ENCODE measurements at places on chromosomes 1 and 21.

- no peak for DNase-seq
Measured at GRCh38 chr1:16018308-16018707, 465 bp upstream of the HSPB7 start.

- DNase-seq = no peak
Measured at GRCh38 chr1:177282976-177283375, 112.2 kb downstream of the BRINP2 start.

- DNase-seq = peak; percentile 27
Measured at GRCh38 chr1:21082073-21082472, 94.6 kb downstream of the EIF4G3 start.

- peak; percentile 35 for DNase-seq
Measured at GRCh38 chr1:56578138-56578962, 1.0 kb downstream of the PLPP3 start.

DNA sequence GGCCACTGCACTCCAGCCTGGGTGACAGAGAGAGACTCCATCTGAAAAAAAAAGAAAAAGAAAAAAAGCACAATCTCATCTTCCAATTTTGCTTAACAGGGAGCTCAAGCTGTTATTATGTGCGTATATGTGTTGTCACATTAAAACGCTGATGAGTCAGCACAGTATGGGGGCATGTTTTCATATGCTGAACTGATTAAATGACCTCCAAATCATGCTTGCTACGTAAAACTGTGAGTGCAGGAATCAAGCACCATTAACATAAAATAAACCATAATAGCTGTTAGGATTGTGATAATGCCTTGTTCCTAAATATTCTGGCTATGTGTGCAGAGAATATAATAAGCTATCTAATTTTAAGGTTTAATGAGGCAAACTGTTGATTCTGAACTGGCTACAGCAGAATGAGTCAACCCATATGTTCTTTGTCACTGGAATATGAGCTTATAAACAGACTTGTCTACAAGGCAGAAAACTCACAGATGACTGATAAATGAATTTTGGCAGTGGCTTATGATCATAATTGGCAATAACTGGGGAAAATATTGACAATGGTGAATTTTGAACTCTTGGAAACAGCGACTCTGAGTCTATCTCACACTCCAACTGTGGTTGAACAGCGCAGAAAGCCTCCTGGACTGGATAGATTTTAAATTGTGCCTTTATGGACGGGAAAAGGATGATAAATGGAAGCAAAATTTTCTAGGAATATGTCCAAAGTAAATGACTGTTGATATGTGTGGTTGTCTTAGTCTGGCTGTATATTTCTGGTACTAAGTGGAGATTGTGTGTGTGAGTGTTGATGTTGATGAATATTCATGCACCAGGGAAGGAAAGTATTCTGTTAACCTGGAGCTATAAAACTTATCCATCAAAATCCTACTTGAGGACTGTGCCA is 75.5 kb downstream of the VCAM1 start:
- DNase-seq = peak; percentile 76

DNA sequence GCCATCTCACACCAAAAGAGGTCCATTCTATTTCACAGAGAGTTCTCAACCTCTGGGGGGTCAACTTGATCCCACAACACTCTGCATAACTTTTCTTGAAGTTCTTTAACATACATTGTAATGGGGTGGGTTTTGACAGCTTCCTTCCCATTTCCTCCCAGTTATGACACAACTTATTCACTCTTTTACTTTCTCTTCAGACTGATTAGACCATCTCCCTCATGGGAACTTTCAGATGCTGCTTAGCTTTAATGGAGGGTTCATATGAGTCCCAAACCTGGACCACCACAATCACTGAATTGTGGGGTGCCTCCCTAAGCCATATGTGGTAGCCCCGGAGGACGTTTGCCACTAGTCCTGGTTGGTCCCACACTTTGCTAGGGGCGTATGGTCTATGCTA is 28.3 kb upstream of the KCNJ15 start:
- DNase-seq = no peak

DNA sequence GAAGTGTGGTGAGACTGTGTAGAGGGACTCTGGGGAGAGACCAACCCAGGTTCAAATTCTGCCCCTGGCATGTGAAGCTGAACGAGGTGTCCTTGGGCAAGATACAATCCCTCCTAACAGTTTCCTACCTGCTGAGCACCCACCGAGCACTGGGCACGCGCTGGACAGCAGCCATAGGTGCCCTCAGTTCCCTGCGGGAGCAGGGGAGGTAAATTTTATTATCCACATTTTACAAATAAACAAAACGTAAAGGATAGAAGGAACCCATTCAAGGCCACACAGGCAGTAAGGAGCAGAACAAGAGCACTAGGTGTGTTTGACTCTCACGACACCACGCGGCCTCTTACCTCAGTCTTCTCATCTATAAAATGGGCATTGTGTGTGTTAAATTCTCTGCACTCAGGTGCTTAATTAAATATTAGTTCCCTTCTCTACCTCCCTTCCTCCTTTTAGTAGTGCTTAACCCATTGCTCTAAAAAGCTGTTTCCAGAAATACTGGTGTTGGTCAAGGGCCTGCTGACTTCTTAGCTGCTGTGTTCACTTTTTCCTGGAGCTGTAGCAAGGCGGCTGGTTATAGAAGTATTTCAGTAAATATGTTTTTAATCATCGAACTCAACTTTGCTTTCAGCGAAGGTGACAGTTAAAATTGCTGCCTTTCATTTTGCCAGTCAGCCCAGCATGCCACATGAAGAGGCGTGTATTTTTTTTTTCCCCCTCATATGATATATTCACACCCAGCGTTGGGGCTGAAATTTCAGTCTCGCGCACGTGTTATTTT is 41.6 kb downstream of the PGBD5 start:
- no peak for DNase-seq

DNA sequence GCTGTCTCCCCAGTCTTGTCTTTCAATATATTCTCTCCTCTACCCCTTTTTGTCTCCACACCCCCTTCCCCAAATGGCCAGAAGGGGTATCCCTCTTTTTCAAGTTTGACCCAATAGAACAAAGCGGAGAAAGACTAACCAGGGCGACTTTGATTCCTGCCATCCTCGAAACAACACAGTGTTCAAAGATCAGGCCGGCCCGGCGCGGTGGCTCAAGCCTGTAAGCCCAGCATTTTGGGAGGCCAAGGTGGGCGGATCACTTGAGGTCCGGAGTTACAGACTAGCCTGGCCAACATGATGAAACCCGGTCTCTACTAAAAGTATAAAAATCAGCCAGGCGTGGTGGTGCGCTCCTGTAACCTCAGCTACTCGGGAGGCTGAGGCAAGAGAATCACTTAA is 77.0 kb upstream of the IFNAR2 start:
- no peak for DNase-seq

DNA sequence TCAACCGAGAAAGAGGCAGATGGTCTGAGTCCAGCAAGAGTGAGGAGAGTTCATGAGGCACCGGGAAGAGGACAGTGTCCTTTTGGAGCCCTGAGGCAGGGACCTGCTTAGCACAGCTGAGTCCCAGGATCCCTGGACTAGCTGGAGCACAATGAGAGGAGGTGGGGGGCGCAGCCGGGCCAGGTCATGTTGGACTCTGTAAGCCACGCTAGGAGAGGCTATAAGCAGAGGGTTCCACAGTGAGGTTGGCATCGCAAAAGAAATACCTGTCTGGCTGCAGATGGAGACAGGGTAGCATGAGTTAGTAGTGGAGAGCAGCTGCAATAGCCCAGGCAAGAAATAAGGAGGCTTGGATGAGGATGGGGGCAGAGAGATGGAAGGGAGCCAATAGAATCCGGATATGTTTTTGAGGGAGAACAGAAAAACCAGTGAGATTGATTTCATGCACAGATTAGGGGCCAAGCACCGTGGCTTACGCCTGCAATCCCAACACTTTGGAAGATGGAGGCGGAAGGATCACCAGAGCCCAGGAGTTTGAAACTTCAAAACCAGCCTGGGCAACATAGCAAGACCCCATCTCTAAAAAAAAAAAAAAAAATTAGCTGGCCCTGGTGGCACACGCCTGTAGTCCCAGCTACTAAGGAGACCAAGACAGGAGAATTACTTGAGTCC is 98.2 kb downstream of the DHRS3 start:
- no peak for DNase-seq

DNA sequence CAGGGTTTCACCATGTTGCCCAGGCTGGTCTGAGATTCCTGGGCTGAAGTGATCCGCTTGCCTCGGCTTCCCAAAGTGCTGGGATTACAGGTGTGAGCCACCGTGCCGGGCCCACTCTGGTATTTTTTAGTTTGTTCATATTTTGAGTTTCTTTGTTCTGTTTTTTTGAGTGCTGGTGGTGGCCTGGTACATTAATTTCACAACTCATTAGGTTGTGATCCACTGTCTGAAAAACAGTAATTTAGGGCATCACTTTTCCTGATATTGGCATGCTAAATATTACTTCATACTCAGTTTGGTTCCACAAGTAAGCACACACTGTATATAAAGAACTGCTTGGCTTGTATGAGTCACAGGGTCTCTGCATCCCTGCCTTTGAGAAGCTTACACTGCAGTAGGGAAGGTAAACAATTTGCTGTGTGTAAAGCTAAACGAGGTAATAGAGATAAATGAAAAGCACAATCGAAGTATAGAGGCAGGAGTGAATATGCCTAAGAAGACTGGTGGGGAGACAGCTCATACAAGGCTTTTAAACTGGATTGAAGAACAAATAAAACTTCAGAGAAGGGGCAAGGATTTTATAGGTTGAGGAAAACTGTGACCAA is 7.7 kb downstream of the SNX27 start:
- peak; percentile 35 for DNase-seq

DNA sequence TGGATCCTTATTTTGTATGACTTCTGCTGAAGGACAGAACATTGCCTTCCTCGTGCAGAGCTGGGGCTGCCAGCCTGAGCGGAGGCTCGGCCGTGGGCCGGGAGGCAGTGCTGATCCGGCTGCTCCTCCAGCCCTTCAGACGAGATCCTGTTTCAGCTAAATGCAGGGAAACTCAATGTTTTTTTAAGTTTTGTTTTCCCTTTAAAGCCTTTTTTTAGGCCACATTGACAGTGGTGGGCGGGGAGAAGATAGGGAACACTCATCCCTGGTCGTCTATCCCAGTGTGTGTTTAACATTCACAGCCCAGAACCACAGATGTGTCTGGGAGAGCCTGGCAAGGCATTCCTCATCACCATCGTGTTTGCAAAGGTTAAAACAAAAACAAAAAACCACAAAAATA is 27.5 kb upstream of the KDM4A start:
- peak; percentile 10 for DNase-seq

DNA sequence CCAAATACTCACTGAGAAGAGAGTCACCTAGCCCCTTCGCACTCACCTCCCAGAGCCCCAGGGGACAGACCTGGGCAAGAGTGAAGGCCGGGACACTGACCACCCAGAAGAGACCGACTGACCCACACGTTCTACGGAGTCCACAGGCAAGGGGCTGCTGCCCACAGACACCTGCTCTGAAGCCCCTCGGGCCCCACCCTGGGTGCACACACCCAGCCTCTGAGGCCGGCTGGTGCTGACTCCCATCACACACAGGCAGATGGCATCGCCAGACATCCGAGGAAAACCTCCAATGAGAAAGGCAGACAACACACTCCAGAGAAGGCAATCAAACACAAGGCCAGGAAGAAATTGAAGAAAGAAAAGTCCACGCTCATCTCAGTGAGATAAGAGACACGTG is 22.1 kb downstream of the WDR4 start:
- no peak for DNase-seq

DNA sequence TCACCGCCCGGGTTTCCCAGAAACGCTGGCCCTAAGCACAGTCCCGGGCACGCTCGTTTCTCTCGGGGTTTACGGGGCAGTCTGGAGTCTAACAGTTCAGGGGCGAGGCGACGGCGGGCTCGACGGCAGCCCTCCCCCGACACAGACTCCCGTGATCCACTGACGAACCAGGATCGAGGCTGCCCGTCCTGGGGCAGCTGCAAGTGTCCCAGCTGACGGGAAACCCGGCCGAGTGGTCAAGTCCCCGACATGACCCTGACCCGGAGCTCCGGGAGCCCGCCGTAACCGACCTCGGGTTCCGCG is 494 bp downstream of the UBE2J2 start:
- DNase-seq = no peak

DNA sequence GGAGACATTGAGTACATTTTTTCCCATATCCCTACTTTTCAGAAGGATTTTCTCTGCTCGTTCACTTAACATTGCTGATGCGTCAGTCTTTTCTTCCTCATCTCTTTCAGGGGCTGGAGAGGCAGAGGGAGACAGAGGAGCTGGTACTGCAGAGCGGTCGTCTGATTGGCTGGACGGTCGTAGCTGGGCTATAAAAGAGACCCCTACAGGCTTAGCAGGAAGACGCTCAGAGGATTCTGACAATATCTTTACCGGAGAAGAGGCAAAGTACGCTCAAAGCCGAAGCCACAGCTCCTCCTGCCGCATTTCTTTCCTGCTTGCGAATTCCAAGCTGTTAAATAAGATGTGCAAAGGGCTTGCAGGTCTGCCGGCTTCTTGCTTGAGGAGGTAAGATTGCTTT is at the start of gene RGS4:
TSS of gene RGS4 (plus strand) at position 220 of the 400 bp plus-strand sequence. CDS start at position 344, 124 bp downstream.
- DNase-seq = peak; percentile 97

All from fibroblast of skin of right biceps (primary cell).